Cortex of kidney (tissue), 1 donor: ENCODE measurements at places on chromosomes 16 and 17.

GRCh38 chr16:23500862-23501225 lies 9.4 kb downstream of the GGA2 start:
- DNase-seq: no peak

DNA sequence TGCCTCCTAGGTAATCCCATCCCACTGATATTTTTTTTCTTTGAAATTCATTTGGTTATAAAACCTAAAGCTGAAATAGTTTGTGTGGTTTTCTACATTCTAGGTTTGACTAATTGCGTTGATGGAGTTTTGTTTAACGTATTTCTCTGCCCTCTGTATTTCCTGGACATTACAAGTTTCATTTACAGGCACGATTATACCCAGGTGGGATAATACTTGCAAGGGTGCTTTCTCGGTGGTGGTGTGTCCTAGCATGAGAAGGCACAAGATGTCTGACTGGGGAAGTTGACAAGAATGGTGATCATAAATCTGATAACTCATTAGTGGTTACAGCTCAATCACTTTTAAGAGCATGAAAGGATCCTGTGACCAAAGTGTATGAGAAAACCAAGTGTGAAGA lies 45.0 kb downstream of the DYNLRB2 start:
- no peak for DNase-seq

- no peak for DNase-seq
Measured at GRCh38 chr16:24471561-24472350, 67.6 kb upstream of the RBBP6 start.

GRCh38 chr17:19260958-19261357 lies 23.8 kb downstream of the EPN2 start:
- no peak for DNase-seq

DNA sequence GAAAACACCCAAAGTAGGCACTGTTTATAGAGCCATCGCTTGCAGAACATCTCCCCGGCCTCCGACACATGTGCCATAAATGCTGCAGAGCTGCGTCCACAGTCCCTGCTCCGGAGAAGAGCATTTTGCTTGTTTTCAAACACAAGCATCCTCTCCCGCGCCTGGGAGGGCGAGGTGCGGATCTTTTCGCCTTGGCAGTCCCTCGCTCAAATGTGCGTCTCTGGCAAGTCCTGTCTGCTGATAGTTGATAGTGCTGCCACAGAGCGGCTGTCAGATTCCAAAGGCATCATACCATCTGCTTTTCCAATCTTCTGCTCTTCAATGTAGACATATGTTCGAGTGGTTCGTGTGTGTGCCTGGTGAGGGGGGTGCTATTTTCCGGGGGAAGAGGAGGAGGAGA lies 603.7 kb downstream of the MAF start:
- DNase-seq: no peak
